Activated T-helper 9 cell treated with anti-CD3 and anti-CD28 coated beads, Interleukin-2, amount 50 U/mL, for 16 hours (primary cell): ENCODE measurements at places on chromosomes 7 and 10.

- no peak for DNase-seq
Measured at GRCh38 chr10:11685787-11686218, 56.4 kb upstream of the ECHDC3 start.

DNA sequence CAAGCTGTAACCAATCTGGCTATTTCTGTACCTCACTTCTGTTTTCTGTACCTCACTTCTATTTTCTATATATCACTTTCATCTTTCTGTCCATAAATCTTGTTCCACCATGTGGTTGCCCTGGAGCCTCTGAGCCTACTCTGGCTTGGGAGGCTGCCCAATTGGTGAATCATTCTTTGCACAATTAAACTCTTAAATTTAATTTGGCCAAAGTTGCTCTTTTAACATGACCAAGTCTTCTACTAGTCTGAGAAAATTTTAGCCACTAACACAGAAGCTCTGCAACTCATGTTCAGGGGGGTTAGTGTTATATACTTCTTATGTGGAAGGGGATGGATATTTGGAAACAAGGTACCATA is 503.5 kb downstream of the KIF20B start:
- DNase-seq: no peak

DNA sequence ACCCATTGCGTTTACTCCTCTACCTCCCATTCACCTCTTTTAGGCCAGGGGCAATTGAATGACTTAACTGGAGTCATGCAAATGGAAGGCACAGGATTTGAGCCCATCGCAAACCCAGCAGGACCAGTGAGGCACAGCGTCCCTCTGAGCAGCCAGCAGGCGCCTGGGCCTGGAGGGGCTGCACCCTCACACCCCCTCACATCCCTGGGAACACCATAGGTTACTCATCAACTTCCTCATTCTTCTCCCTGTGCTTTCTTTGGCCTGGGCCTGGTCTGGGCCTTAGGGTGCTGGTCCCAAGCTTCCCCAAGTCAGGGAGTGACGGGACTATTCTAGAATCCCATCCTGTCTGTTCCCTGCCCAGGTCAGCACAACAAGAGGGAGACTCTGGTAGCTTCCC is 169.4 kb upstream of the EEPD1 start:
- no peak for DNase-seq

DNA sequence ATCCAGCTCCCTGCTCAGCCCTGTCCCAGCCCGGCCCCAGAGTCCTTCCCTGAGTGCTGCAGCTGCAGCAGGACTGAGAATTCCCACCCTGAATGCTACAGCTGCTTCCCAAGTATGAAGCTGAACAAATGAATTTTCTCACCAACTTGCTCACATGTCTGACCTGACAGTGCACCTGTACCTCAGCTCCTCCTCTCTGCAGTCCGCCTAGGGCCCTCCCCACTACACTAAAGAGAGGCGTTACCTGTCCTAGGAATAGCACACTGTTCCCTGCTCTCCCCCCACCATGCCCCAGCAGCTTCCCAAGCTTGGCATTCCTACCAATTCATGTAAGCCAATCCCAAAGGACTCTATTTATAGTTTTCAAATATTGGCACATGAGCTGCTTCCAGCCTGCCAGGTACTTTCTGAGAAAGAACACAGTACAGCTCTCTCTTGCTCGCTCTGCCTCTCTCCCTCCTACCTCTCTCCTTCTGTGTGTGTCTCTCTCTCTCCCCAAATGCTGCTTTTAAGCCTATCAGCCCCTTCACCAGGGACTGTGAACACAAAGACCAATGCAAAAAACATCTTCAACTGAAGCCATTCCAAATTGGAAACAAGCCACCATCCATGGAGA is 400.1 kb downstream of the TNS3 start:
- no peak for DNase-seq

- DNase-seq: no peak
Measured at GRCh38 chr7:99195867-99196266, 12.0 kb downstream of the KPNA7 start.

- DNase-seq: no peak
Measured at GRCh38 chr7:155702616-155703015, 58.2 kb downstream of the RBM33 start.

- DNase-seq: no peak
Measured at GRCh38 chr10:71479831-71480230, 83.1 kb downstream of the CDH23 start.

GRCh38 chr10:46048152-46048551 is 2.1 kb upstream of the MSMB start:
- DNase-seq: no peak

GRCh38 chr10:31158011-31158658 is 126.5 kb upstream of the ZNF438 start:
- no peak for DNase-seq

GRCh38 chr7:17822547-17823173 is 117.6 kb downstream of the SNX13 start:
- DNase-seq: no peak

- no peak for DNase-seq
Measured at GRCh38 chr7:41244246-41244645, 458.6 kb downstream of the INHBA start.

DNA sequence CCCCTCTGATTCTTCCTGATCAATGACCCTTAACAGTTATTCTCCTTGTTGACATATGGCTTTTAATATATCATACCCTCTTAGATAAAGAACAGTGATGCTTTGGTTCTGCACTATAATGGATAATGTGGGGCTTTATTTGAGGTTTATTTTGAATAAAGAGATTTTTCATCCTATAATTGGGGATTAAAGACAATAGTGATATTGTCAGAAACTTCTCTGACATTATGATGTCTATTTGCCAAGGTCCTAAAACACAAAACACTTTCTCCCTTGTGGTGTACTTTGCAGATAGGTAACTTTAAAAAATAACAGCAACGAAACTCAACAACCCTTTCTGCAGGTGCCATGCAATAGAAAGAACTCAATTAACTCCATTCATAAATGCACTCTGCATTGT is 243.6 kb upstream of the RHOBTB1 start:
- DNase-seq: no peak

- DNase-seq: no peak
Measured at GRCh38 chr10:31606841-31607240, 287.8 kb downstream of the ZEB1 start.

GRCh38 chr7:3025616-3026015 is 18.1 kb downstream of the CARD11 start:
- DNase-seq: no peak

DNA sequence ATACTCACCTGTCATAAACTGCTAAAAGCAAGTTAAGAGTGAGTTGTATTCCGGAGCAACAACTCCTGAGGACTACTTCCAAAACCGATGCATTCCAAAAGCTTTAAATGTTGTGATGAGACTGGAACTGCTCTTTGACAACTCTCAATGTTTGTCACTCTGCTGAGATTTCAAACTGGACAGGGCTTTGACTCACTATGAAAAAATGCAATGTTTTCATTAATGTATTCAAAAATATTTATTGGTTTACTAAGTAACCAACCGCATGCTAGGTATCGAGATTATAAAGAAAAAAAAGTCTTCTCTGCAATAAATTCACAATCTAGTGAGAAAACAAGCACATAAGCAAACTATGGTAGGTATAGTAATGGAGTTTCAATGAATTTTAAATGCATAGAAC is 107.9 kb upstream of the GNAI1 start:
- no peak for DNase-seq

GRCh38 chr10:70169011-70169410 is 1.3 kb downstream of the SAR1A start:
- DNase-seq: no peak

DNA sequence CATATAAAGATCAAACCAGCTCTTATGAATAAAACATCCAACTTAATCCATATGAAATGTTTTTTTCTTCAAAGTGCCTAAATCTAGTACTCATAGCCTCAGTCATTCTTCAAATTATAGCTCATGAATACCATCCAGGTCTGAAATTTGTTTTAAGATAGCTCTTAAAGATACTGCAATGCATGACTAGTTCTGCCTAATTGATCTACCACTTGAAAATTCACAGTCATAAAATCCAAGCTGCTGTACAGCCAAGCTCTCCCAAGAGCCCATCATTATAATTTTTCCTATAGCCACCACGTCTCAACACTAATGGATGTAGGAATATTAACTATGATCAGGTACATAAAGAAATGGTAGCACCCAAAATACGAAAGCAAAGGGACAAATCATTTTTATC is 87.9 kb upstream of the RNF148 start:
- DNase-seq: no peak

DNA sequence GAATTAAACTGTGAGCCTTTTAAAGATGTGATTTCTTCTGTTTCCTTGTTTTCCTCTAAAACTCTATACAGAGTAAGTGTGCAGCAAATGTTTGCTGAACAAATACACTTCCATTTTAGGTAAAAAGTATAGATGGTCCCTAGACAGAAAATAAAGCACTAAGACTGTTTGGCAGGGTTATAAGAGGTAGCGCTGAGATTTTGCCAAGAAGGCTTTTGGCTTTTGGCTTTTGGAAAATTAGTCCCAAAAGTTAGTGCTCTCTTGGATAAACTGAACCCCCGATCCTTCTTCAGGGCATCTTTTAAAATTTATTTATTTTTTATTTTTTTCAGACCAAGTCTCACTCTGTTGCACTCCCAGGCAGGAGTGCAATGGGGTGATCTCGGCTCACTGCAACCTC is 175.7 kb upstream of the NRP1 start:
- no peak for DNase-seq

GRCh38 chr7:279821-280220 is 10.1 kb upstream of the FOXL3 start:
- no peak for DNase-seq

GRCh38 chr7:150787321-150788281 is 12.6 kb downstream of the TMEM176B start:
- no peak for DNase-seq

- no peak for DNase-seq
Measured at GRCh38 chr7:39128287-39128843, 150.7 kb downstream of the POU6F2 start.

- DNase-seq: no peak
Measured at GRCh38 chr7:16626388-16626787, 19.2 kb downstream of the ANKMY2 start.

GRCh38 chr7:10104292-10104691 is 869.4 kb upstream of the PHF14 start:
- no peak for DNase-seq

DNA sequence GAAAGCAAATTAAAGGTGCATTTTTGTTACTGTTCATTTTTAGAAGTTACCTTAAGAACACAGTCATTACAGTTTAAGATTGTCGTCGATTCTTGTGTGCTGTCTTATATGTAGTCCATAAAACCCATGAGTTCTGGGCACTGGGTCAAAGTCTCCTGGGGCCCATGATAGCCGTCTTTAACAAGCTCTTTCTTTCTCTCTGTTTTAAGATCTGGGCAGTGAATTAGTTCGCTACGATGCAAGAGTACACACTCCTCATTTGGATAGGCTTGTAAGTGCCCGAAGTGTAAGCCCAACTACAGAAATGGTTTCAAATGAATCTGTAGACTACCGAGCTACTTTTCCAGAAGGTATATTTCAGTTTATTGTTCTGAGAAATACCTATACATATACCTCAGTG is 90.7 kb upstream of the CAPZA2 start:
- DNase-seq: no peak

DNA sequence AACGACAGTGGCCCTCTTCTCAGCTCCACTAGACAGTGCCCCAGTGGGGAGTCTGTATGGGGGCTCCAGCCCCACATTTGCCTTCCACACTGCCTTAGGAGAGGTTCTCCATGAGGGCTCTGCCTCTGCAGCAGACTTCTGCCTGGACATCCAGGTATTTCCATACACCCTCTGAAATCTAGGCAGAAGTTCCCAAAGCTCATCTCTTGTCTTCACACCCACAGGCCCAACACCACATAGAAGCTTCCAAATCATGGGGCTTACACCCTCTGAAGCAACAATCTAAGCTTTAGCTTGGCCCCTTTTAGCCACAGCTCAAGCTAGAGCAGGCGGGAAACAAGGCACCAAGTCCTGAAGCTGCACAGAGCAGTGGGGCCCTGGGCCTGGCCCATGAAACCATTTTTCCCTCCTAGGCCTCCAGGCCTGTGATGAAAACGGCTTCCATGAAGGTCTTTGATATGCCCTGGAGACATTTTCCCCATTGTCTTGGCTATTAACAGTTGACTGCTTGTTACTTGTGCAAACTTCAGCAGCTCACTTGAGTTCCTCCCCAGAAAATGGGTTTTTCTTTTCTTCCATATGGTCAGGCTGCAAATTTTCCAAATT is 89.2 kb downstream of the KBTBD2 start:
- no peak for DNase-seq

DNA sequence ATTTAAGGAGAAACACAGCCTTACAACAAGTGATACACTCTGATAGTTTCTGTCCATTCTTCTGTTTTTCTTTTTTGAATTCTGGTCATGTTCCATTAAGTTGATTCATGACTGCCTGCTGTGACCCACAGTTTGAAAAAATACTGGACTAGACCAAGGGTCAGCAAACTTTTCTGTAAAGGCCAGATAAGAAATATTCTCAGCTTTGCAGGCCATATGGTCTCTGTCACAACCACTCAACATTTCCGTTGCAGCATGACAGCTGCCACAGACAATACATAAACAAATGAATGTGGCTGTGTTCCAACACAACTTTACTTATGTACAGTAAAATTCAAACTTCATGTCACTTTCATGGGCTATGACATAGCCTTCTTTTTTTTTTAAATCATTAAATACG is 156.7 kb downstream of the PLXNA4 start:
- no peak for DNase-seq

- DNase-seq: no peak
Measured at GRCh38 chr7:124032369-124033094, at the start of gene TMEM229A. Gene TMEM229A, minus strand, starts transcription at chr7:124033067. Its CDS starts 64 bp downstream, at chr7:124033003.

- no peak for DNase-seq
Measured at GRCh38 chr10:26488344-26488743, 50.2 kb downstream of the APBB1IP start.

GRCh38 chr7:100166317-100166940 is 2.0 kb downstream of the GAL3ST4 start:
- no peak for DNase-seq

- no peak for DNase-seq
Measured at GRCh38 chr7:16712916-16713315, 40.6 kb upstream of the TSPAN13 start.

GRCh38 chr7:99098824-99099498 is 44.9 kb downstream of the SMURF1 start:
- no peak for DNase-seq

- no peak for DNase-seq
Measured at GRCh38 chr7:116687801-116688201, 15.8 kb downstream of the MET start.

- no peak for DNase-seq
Measured at GRCh38 chr7:151717415-151717814, 159.5 kb downstream of the PRKAG2 start.
